Lower leg skin (tissue), 4 donors: ENCODE measurements at places on chromosomes 3 and 15.

DNA sequence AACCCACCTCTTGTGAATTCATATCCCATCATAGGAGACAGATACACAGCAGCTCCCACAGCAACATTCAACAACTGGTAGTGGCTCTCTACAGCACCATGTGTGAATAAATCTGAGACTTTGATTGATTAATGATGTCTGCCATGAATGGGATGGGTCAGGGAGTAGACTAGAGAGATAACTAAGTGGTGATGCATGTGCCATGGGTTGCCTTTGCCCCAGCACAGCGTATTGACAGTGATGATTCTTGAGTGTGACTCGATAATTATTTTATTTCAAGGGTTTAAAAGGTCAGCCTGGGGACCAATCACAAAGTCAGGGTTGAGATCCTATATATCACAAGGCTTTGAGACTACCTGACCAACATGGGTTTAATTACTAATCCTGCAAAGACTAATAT is 295.9 kb downstream of the PTPRG start:
- no peak for DNase-seq

GRCh38 chr3:38118421-38119247 is 18.3 kb downstream of the ACAA1 start:
- no peak for DNase-seq

- no peak for DNase-seq
These were observed 92.5 kb downstream of the IQSEC1 start for GRCh38 chr3:12980596-12981290.

DNA sequence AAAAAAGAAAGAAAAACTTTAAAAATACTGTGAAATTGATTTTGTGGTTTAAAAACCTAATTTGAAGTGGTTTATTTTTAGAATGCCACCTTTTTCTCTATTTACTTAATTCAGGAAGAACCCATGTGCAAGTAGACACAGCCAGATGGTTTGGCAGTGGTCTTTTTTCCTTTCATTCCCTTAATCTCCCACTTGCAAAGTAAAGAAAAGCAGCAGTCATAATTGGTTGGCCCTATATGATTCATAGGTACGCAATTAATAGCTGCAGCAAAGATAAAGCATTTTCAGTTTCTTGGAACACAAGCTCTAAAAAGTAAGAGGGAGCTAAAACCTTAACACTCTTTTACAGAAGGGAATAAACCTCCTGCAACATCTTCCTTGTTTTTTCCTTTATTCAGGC is 115.3 kb downstream of the MECOM start:
- DNase-seq, result no peak

DNA sequence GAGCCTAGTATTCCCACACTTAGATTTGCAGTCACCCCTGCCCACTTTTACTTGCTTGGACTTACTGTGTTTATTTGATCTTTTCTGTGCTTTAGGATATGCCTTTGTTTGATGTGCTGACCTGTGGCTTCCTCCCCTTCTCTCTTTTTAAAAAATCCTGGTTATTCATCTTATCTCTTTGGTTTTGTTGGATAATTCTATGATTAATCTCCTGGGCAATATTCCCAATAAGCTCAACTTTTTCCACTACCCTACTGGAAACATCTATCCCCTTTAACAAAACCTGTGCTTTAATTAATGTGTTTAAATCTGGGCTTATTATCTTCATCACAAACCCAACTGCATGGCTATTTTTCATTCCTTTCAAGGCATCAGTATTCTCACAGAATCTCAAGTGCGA is 476.0 kb upstream of the TGFBR2 start:
- no peak for DNase-seq

DNA sequence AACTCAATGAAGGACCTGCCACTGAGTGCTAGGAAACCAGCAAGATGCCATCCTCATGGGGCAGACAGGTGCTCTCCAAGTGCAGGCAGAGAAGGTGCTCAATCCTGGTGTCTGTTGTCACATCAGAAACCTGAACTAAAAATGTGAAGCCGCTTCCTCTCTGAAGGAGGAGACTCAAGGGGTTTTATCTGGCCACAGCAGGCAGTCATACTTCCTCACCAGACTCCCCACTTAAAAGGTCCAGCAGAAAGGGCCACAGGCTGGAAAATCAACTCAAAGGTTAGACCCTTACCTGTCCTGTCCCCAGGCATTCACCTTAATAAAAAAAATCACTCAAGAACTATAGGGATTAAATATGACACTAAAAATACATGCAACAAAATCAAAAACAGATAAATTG is 4.8 kb downstream of the CCDC12 start:
- no peak for DNase-seq

DNA sequence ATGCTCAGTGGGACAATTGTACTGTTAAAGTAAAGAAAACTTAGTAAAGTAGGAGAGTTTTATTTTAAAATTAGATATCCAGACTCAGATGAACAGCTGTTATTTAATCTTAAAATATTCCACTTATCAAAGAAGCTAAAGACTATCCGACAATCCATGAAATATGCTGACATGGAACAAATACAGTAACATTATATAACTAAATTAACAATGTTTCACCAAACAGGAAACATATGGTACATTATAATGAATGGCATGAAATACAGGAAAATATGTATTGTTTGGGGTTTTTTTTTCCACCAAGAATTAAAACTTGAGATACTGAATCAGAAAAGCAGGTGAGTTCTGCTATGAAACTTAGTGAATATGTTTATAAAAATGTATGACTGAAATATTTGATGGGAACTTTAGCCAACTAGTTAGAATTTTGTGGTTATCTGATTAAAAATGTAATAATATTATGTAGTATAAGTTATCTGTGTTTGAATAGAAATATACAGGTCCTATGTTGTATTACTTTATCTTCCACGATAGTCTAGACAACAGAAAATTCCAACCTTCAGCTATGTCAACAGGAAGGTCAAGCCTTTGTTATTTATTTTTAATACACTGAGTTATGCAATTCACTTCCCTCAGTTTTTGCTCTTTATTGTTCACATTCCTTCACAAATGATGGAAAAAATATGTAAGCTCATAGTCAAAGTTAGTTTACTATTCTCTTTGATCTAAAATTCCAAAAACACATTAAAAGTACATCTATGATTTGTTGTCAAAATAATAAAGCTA is 72.7 kb downstream of the UACA start:
- DNase-seq, result no peak

- DNase-seq, result no peak
These were observed 124.0 kb upstream of the WNT5A start for GRCh38 chr3:55611121-55611520.

DNA sequence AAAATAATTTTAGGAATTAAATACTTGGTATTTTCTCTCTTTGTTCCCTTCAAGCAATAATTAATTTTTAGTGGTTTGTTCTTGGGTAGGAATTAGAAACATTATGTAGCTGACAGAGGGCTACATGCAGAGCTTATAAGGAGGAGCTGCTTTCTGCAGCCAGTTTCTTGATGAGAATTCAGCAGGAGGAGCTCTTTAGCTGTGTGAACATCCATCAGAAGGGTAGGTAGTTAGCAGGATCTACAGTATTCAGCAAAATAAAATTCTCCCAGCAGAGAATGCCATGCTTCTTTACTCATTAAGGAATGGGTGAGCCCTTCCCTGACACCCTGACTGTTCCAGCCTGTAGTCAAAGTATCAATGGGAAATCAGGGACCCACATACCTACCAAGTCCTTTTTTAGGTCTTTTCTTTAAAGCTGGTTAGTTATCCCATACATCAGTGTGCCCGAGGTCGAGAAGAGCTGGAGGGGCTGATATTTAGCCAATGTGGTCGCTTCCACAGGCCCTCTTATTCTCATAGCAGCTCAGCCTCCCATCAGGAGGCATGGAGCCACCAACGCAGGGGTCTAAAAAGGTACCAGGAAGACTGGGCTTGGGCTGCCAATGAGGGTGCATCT is 54.0 kb downstream of the KCNAB1 start:
- DNase-seq, result no peak
